ENCODE measurements at places on chromosomes 6 and 20.

- no peak for DNase-seq
These were observed 90.6 kb upstream of the B3GAT2 start for GRCh38 chr6:71047417-71047816.

DNA sequence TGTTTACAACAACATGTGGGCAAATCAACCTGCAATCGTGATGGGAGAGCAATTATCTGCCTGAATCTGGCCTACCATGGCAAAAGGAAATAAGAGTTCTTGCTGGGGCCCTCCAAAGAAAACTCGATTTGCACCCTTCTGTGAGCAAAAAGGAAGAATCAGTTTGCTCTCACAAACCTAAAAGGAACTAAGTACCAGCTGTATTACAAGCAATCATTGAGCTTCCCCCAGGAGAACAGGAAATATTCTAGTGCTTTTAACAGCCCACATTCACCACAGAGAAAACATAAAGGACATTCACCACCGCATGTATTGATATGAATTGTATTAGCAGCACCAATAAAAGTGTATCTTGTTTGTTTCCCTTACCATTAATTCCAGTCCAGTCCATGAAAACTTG, 75.0 kb downstream of the MBOAT1 start:
- DNase-seq = no peak

DNA sequence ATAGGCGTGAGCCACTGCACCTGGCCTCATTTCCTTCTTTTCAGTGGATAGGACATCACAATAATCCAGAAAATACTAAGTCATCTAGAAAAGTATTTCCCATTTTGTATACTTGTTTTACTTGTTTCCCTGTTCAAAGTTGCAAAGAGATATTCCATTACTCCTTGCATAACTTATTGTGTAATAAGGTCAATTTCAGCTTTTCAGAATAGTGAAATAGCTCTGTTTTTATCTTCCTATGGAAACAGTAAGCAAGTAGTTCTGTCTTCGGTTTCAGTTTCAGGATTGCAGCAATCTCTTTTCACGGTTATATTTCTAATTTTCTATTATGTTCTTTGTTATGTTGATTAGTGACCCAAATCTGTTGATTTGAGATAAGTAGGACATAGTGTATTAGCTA, 6.0 kb downstream of the STX11 start:
- peak; percentile 33 for DNase-seq

- peak; percentile 49 for DNase-seq
These were observed 30.5 kb downstream of the CDKAL1 start for GRCh38 chr6:20564777-20565176.

DNA sequence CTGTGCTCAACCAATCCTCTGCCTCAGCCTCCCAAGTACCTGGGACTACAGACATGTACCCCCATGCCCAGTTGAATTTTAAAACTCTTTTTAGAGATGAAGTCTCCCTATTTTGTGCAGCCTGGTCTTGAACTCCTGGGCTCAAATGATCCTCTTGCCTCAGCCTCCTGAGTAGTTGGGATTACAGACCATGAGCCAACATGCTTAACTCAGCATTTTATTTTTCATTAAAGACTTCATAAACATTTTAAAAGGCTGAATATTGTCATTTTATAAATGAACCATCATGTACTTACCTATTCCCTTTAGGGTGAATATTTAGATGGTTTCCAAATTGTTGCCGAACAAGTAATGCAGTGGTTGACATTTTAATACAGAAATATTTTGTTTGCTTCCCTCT, 16.5 kb upstream of the IFNGR1 start:
- DNase-seq = no peak

GRCh38 chr20:35870541-35871258, 83.6 kb downstream of the SCAND1 start:
- DNase-seq = no peak

- peak; percentile 76 for DNase-seq
These were observed 7.2 kb upstream of the SERPINB1 start for GRCh38 chr6:2848851-2849250.

DNA sequence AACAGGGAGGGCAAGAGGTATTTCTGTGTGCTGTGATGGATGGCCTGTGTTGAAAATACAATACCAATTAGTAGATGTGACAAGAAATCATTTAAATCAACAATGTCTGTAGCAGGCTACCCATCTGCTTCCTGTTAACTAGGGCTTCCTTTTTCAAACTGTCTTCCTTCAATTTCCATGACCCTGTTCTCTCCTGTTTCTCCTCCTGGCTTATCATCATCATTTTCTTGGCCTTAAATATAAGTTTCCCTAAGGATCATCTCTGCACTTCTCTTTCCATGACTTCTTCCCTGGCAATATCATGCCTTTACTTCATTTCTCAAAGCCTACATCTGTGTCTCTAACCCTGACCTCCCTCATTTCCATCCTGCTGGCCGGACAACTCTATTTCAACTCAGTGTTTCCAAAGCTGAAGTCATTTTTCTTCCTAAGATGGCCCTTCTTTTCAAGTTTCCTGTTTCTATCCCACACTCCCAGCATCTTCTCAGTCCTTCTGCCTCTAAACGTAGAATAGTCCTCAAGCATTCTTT, 18.2 kb downstream of the ZC2HC1B start:
- DNase-seq = no peak

- DNase-seq = no peak
These were observed 67.5 kb downstream of the PDE7B start for GRCh38 chr6:135919026-135919425.

DNA sequence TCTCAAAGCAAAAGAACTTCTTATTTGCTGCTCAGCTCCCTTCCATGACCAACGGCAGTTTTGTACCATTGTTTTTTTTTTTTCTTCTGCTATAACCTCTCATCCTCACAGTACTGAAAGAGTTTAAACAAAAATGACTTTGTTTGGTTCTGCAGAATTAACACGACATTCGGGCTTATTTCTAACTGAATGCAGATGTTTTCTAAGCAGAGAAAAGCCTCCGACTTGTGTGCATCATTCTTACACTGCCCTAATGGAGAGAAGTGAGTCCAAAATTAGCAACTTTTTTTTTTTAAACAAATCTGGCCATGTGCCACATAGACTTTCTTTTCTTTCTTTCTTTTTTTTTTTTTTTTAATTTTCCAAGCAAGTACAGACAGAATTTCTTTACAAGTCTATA, 382.7 kb downstream of the HDGFL1 start:
- DNase-seq = no peak

DNA sequence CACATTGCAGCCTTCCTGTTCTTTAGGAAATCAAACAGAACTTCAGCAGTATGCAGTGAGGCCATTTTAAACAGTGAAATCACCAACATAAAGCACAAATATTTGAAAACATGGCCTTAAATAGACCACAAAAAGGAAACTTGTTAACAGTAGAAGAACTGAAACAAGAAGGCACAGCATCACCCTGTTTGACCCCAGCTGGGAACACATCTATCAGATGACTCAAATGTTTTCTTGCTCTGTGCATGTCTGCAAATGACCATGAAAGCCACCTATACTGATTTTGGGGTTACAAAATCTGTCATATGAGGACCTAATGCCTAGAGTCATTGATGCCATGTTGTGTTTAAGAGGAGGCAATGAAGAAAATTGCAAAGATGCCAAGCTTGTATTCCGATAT, 123.8 kb upstream of the ADGRF1 start:
- DNase-seq = peak; percentile 54

DNA sequence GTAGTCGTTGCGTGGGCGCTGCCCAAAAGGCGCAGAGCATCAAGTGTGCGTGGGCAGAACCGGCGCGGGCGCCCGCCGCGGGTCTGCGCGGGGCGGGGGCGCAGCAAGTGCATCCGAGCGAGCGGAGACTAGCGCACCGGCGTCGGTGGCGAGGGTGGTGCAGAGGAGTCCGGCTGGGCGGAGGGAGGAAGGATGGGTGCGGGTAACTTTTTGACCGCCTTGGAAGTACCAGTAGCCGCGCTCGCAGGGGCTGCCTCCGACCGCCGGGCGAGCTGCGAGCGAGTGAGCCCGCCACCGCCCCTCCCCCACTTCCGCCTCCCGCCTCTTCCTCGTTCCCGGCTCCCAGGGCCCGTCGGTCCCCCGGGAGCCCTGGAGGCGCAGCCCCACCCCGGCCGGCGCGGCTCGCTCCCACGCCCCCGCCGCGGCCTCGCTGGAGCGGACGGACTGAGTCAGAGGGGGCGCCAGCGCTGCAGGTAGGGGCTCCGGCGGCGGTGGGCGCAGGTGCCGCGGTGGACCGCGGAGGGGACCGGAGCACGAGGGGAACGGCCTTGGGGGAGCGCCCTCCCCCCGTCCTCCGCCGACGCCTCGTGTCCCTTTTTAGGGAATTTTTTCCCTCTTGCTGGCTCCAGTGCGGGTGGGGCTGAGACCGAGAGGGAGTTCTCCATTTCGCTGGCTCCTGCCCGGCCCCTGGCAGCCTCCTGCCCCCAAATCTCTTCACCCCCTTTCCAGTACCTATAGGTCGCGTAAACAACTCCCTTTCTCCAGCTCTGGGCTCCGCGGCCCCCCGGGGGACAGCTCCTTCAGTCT, 1.6 kb upstream of the DBNDD2 start:
- no peak for DNase-seq

GRCh38 chr20:62805155-62805710, 598 bp downstream of the OGFR start:
- DNase-seq = no peak

GRCh38 chr20:61274326-61274725, 22.3 kb downstream of the CDH4 start:
- DNase-seq = no peak

DNA sequence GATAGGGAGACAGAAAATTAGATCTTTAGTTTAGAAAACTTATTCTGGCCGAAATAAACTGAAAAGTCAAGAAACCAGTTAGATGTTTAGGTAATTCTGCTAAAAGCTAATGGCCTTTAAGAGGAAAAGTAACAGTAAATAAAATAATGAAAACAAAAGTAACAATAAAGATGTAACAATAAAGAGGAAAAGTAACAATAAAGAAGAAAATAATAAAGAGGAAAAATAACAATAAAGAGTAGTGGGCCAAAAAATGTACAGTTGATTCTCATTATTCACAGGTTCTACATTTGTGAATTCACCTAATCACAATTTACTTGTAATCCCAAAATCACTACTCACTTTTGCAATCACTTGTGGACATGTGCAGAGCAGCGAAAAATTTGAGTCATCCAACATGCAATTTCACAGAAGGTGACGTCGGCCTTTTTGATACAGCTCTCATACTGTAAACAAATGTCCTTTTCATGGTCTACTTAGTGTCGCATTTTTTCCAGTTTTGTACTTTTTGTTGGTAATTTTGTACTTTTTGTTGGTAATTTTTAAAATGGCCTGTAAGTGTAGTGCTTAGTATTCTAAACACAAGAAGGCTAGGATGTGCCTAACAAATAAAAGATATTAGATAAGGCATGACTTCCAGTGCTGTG, 24.0 kb downstream of the HBS1L start:
- DNase-seq = no peak

DNA sequence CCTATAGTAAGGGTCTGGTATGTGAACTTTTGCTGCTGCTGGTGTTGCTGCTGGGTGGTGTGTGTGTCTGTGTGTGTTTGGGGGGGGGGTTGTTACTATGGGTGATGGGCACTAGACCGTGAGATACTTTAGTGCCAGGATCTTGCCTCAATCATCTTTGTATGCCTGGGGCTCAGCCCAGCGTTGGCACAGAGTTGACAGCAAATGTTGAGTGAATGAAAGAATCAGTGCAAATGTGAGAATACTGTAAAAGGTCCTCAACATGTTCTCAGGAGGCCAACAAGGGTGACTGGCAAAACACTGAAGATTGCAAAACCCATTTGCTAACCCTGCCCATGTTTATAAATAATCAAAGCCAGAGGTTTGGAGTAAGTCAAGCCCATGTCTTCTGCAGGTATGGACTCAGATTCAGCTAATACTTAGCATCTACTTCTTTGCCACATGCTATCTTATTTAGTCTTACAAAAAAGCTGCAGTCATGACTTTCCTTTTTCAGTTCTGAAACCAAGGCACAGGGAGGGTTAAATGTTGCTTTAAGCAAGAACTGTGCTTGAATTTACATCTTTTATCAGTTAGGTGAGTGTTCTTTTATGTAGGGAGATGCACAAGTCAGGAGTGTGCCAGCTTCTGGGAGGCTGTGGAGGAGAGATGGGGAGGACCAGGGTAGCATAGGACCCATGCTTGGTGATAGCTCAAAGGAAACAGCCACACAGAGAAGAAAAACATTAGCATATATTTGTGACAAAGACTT, 125.3 kb upstream of the SPACA1 start:
- DNase-seq = peak; percentile 59

- DNase-seq = peak; percentile 66
These were observed 137.4 kb upstream of the HDAC2 start for GRCh38 chr6:114108119-114109002.

DNA sequence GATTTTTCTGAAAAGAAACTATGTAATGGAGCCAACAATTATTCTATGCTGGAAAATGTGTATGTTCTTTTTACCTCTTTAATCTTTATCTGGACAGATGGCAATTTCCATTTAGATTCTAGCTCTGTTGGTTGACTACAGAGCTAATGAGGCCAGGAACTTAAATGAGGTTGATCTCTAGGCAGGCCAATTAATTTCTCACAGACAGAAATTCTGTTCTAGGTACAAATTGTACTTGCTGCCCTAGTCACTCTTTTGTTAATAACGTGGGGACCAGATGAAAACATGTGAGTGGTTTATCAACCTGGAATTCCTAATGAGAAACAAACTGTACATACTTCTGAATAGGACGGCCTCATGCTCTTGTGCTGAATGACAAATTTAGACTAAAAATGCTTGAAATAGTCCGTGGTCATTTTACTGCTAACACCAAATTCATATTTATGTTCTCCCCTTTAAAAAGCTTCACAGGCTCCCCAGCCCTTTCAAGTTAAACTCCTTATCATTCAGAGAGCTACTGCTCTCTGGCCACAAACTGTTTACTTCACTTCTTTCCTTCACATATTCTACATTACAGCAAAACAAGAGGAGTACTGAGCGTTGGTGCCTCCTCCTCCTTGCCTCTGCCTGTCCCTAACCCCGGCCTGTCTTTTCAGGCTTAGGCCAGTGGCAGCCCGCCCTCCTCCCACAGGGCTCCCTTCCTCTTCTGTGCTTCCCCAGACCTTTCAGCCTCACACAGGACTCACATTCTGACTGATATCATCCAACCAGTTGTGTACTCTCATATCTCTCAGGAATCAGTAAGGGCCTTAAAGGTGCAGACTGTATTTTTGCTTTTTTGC, 41.4 kb downstream of the DTNBP1 start:
- DNase-seq = peak; percentile 76

DNA sequence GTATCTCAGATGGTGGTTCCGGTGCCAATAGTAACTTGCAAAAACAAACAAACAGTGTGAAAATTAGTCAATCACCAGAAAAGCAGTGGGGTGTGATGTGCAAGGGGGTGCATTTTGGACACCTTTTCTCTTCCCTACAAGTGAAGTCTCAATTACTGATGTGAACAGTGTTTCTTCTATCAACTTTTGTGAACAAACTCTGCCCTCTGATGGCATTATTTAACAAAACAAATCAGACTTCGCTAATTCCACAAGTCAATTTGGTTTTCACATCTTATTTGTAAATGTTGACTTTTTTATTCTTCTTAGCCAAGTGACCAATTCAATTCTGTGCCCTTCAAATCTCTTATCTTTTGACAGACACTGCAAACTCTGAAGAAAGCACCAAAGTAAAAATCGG, 212.2 kb downstream of the UST start:
- DNase-seq = no peak

GRCh38 chr6:51678905-51679620, 408.4 kb downstream of the PKHD1 start:
- DNase-seq = peak; percentile 66

All from GM12865 (cell line).